Stimulated activated naive CD4-positive, alpha-beta T cell treated with Interleukin-2 at 50 U/mL for 16 hours (primary cell): ENCODE measurements at places on chromosomes 2 and 18.

GRCh38 chr18:38575023-38575422, 1009.4 kb upstream of the CELF4 start:
- DNase-seq: no peak

- DNase-seq: no peak
Measured at GRCh38 chr2:37154785-37155184, 2.0 kb downstream of the EIF2AK2 start.

- no peak for DNase-seq
Measured at GRCh38 chr2:227480528-227480927, 8.6 kb downstream of the AGFG1 start.

DNA sequence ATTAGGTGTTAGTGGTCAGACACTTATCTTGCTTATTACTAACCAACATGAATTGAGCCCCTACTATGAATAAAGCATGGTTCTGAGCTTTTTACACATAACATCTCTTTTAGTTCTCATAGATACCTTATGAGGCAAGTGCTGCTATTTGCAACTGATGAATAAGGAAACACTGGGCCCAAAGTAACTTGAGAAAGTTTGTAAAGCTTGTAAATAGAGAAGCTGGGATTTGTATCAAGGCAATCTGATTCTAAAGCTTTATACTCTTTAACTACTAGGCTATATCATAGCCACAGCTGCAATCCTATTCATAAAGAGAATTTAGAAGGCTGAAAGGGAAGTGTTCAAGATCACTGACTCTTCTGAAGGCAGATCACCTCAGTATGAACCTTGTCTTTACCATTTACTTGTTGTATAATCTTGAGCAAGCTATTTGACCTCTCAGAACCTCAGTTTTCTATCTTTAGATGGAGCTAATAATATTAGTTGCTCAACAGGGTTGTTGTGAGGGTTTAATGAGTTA, 60.4 kb downstream of the ABCB11 start:
- DNase-seq: no peak

DNA sequence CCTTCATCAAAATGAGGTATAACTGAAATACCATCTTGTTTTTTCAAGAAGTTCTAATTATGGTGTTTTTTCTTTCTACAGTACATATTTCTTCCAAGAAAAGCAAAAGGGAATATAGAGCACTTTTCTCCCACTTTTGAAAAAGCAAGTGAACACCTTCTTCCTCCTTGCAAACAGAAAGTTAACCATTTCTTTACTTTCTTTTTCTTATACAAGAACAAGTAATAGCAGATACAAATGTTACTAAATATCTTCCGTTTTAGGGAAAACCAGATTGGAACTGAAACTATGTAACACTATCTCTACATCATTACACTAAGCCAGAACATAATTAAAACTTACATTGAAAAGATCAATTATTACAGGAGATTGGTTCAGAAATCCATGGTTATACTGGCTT, 44.0 kb downstream of the COBLL1 start:
- DNase-seq: no peak

GRCh38 chr18:51275712-51276476, 78.4 kb upstream of the MEX3C start:
- DNase-seq: no peak

GRCh38 chr2:239745386-239746227, 279.5 kb downstream of the NDUFA10 start:
- DNase-seq: no peak

DNA sequence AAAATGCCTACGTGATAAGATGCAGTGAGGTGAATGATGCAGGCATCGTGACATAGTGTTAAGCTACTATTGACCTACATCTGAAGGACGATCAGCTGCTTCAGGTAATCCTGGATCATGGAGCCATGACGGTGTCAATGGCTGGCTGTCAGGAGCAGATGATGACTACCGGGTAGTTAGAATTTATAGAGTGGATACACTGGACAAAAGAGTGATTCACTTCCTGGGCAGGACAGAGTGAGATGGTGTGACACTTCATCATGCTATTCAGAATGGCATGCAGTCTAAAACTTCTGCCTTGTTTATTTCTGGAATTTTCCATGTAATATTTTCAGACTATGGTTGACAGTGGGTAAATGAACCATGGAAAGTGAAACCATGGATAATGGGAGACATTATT, 29.5 kb downstream of the METTL8 start:
- no peak for DNase-seq

DNA sequence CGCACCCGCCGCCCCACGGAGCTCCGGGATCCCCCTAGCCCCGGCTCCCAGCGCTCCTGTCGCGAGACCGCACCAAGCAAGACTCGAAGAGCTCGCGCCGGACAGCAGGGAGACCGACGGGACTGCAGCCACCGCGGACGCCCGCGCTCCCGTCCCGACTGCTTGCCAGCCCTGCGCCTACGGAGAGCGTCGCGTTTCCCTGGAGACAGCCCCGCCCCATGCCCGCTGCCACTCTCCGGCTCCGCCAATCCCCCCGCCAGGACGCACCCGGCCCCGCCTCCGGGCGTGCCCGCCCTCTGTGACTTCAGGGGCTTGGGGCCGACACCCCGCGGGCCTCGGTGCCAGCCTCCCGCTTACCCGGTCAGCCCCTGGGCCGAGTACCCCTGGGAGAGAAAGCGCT, at the start of gene ANKMY1:
Gene ANKMY1 (minus strand): TSS at position 181 of the 400 bp plus-strand sequence. CDS start 653 bp downstream, outside the sequence.
- DNase-seq: peak; percentile 50

GRCh38 chr2:138757384-138757783, 22.8 kb downstream of the NXPH2 start:
- DNase-seq: no peak

DNA sequence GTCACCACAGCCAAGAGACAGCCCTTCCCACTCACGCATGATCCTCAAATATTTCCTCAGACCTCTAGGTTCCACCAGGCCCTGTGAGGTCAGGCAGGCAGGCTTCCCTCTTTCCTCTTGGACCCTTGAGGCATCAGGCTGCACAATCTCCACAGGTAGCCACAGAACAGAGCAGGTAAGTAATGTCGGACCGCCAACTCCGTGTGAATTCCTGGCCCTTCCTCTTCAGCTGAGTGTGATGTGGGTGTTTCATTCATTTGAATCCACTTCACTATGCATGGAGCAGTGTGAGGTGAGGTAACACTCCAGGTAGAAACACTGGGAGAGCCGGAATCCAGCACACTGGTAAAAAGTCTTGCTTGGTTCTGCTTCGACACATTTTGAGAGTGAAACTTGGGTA, 44.0 kb downstream of the MRPL35 start:
- DNase-seq: no peak

GRCh38 chr18:74806700-74807416, 209.2 kb downstream of the ZNF407 start:
- no peak for DNase-seq

- DNase-seq: no peak
Measured at GRCh38 chr2:10316860-10317259, 14.2 kb downstream of the HPCAL1 start.

DNA sequence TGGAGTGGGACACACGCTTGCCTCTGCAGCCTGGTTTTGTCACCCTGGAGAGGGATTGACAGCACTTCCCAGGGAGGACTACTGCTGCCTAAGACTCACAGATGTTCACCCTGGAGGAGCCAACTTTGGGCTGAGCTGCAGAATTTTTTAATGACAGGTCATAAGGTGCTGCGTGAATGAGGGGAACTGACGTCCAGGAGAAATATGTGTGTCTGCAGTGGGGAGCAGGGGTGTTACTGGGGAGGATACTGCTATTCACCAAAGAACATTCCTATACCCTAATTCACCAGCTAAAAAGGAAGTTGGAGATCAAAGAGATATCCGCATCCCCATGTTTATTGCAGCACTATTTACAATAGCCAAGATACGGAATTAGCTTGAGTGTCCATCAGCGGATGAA, 144.4 kb downstream of the MGAT5 start:
- DNase-seq: no peak
